ENCODE measurements at places on chromosomes 12 and 14.
A peak's percentile ranks its signal among the peaks of the same experiment; 100 is the strongest.

- DNase-seq, result no peak
These were observed 582.5 kb downstream of the NRXN3 start for GRCh38 chr14:78752518-78753188.

GRCh38 chr12:1835211-1836131, 15.1 kb downstream of the LRTM2 start:
- no peak for DNase-seq

DNA sequence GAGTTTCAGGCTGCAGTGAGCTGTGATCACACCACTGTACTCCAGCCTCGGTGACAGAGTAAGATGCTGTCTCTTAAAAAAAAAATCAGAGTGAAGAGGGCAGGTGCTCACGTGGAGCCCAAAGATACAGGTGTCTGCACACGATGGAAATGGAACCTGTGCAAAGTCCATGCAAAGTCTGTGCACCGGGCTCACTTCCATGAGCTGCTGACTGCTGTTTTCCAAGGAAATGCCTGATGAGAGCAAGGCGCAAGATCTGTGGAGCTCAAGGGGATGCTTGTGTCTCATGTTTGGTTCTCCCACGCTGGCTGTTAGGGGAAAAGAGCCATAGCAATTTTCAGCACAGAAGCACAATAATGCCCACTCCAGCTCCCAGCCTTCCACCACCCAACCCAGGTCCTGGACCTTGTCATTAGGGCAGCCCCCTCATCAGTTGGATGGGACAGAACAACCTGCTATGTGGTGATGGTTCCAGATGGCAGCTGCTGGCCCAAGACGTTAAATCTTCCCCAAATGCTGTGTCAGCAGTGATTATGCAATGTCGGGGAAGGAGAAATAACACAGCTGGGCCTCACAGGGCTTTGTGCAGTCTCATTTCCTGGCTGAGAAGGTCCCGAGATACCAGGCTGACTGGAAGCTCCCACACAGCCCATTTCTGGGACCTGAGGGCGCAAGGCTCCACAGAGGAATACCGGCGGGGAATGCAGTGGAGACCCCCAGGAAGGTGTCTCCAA, 27.9 kb upstream of the DICER1 start:
- DNase-seq, result no peak

DNA sequence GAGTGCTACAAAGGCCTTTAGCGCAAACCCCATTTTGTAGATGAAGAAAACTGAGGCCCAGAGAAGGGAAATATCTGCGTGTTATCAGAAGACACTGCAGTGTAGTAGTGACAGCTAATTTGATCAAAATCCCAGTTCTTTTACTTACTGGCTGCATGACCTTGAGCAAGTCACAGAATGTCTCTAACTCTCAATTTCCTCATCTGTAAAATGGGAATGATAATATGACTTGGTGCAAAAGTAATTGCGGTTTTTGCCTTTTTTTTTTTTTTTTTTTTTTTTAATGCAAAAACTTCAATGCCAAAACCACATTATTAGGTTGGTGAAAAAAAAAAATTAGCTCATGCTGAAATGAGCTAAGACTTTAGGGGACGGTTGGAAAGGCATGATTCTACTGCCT, 69.7 kb downstream of the C12orf75 start:
- no peak for DNase-seq

GRCh38 chr12:42281278-42281677, 43.2 kb upstream of the YAF2 start:
- DNase-seq, result no peak

GRCh38 chr12:85996280-85996679, 122.2 kb downstream of the NTS start:
- DNase-seq, result no peak

DNA sequence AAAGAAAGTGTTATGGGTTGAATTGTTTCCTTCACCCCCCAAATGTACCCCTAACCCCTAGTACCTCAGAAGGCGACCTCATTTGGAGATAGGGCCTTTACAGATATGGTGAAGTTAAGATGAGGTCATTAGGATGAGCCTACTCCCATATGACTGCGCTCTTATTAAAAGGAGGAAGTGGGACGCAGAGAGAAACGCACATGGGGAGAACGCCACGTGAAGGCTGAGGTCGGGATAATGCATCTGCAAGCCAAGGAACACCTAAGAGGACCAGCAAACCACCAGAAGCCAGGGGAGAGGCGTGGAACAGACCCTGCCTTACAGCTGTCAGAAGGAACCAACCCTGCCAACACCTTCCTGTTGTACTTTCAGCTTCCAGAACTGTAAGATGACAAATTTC, 1.7 kb upstream of the NRIP2 start:
- no peak for DNase-seq

DNA sequence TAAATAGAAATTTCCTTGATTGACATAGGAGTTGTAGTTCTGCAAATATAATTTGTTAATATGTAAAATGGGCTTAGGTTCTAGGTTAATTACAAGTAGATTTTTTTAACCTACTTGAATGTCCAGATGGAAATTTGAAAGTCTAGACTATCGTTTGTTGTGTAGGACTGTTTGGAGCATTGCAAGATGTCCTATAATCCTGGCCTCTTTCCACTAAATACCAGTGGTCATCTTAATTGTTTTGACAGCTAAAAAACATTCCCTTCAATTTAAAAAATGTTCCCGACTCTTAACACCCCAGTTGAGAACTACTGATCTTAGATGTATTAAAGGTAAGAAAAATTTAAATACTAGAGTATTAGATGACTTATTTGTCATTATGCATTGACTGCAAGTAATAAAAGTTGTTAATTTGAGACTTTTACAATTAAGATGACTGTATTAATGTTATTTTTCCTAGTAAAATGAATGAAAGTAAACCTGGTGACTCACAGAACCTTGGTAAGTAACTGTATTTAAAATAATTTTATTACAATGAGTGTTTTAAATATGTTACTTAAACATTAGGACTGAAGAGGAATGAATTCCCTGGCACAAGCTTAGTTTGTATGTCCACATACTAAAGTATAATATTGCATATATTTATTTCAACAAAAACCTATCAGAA, 21.8 kb downstream of the G2E3 start:
- DNase-seq, result no peak

DNA sequence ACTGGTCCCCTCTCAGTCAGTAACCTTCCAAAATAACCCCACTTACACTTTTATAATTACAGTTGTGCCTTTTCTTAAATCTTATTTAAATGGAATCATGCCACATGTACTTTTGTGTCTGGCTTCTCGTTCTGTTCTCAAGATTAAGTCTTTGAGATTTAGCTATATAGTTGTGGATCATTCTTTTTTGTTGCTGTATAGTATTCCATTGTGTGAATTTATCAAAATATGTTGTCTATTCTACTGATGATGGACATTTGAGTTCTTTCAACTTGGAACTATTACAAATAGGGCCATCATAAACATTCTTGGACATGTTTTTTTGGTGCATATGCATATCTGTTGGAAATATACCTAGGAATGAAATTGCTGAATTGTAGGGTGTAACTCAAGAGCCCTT, 9.0 kb downstream of the OAS3 start:
- no peak for DNase-seq

DNA sequence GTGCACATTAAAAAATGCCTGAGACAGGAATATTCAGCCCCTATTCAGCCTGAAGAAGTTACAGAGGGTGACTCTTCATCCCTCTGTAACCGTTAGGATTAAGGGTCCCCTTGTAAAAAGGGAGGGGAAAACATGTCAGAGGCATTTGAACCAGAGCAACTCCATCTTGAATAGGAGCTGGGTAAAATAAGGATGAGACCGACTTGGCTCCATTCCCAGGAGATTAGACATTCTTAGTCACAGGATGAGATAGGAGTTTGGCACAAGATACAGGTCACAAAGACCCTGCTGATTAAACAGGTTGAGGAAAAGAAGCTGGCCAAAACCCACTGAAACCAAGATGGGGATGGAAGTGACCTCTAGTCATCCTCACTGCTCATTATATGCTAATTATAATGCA, 19.9 kb upstream of the MDM1 start:
- DNase-seq, result no peak

GRCh38 chr14:60171690-60172089, 6.5 kb upstream of the DHRS7 start:
- no peak for DNase-seq

DNA sequence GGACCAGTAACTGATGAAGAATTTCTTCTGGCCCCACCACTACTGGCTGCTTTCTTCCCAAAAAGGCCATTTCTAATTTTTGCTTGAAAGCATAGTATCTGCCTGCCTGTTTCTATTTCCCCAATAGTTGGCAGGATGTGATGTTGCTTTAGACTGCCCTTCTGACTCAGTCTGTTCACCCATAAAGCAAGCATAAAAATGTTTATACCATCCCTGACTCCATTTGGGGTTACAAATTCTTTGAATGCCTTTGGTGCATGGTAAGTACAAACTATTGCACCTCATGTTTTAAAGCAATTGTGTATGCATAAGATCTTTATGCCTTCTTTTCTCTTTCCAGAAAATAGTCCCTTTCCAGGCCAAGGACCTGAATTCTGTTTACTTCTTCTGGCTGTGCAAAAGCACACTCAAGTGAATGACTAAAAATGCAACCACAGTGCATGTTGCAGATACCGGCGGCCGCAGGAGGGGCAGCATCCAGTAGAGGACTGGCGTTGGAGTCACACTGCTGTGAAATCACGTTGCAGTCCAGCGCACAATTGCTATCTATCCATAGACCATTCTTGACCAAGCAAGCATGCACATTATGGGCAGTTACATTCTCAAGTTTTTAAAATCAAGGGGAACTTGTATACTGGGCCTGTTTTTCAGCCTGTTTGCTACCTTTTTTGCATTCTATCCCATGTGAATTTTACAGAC, 82.4 kb downstream of the SLC5A8 start:
- peak; percentile 26 for DNase-seq

DNA sequence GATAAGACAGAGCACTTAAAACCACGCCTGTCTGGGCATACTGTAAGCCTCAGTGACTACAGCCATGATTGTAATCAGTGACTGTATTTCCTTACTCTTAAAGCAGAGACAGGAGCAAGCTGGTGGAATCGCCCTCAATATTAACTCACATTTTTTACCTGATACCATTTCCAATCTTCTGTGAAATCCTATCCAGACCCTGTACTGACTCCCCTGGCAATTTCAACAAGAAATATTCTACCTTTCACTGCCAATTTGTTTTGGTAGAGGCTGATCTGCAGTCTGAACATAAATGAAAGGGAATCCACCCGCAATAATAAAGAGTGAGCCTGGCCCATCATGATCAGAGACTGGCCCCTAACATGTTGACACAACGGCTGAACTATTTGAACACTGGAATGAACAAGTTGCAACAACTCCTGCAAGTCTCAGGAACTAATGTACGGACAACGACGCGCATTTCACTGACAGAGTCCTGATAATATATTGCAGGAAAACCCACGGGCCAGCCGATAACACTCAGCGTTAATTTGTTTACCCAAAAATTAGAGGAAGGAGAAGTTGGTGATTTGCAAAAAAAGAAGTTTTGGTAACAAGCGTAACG, 195.5 kb upstream of the BTG1 start:
- no peak for DNase-seq

DNA sequence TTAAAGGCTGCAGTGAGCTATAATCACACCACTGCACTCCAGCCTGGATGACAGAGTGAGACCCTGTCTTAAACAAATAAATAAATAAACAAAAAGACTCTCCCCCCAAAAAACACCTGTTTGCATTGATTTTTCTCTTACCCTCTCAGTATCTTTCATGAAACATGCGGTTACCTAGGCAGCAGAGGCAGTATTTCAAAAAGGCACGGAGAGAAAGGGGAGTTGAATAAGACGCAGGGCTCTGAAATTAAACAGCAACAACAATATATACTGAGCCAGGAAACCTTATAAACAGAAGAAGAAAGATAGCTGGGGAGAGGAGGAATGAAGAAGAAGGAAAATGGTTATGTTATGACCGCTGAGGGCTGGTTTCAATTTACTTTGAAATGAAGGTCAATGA, 277.6 kb downstream of the BTG1 start:
- no peak for DNase-seq

GRCh38 chr14:50021261-50022031, 94.9 kb downstream of the VCPKMT start:
- no peak for DNase-seq

DNA sequence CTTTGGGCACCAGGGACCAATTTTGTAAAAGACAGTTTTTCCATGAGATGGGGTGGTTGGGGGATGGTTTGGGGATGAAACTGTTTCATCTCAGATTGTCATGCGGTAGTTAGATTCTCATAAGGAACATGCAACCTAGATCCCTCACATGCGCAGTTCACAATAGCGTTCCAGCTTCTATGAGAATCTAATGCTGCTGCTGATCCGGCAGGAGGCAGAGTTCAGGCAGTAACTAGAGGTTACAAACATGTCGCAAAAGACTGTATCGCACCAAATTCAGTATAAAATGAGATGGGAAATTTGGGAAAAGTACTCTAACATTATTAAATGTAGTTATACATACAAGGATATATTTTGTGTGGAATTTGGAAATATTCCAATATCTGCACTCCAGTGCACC, 213.2 kb upstream of the LRFN5 start:
- no peak for DNase-seq

GRCh38 chr12:101789171-101789570, 41.6 kb downstream of the GNPTAB start:
- no peak for DNase-seq

All from astrocyte of the cerebellum (primary cell).